ENCODE measurements at places on chromosomes 2 and 18. TPM values are rescaled to one million over a fixed set of nuclear protein-coding genes. Genes with fewer than 3 reads are reported as not detected.
A peak's percentile ranks its signal among the peaks of the same experiment; 100 is the strongest.

- no peak for DNase-seq
Measured at GRCh38 chr18:75392226-75392578, 35.3 kb downstream of the SMIM21 start.

GRCh38 chr2:24343225-24343882 is 17.0 kb downstream of the ITSN2 start:
- DNase-seq, result no peak

DNA sequence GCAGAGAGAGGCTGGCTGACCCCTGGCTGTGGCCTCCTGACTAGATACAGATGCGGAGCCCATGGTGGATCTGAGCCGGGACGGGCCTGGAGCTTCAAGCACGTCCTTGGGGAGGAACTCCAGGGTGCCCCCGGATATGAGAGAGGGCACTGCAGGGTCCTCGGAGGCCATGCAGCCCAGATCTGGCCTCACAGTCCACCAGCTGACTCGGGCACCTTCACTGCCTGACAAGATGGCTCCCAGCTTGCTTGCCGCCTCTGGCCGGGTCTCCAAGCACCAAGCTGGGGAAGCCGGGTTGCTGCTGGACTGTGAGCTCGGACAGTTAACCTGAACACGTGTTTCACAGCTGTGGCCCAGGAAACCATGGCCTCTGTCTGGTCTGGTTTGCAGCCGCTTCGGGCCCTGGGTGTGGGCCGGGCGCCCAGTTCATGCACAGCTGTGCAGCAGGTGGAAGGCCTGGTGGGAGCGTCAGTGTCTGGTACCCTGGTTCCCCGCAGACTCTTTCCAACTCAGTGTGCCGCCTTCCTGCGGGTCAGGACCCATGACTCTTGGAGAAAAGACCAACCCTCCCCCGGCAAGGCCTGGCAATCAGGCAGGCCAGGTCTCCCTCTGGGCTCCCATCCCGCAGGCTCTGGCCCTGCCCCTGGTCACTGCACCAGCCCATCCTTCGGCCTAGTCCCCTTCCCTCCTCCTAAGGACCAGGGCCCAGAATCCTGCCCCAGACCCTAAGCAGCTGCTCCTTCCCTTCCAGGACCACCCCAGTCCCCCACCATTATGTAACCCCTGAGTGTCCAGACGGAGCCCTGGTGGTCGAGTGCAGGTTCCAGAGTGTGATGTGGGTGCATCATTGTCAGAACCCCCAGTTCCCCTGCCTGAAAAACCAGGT is 74.6 kb upstream of the OTOS start:
- peak; percentile 80 for DNase-seq

DNA sequence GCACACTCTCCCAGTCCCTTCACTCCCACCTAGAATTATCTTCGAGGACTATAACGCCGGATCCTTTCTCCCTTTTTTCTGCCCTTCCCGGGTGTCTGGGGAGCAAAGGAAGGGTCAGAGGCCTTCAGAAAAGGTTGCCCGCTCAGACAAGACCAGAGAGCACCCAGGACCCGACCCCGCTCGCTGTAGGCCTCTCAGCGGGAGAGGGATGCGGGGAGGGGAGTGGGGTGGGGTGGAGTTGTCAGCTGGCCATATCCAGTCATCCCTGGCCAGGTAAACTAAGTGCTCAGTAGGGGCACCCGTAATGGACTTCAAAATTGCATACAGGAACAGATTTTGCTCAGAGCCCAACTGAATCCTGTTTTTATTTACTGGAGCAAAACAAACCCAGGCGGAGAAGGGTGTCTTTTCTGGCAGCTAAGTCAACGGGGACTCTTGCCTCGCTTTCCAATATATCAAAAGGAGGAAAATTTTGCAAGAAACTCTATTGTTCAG is 65.0 kb downstream of the NOL4 start:
- DNase-seq, result no peak

DNA sequence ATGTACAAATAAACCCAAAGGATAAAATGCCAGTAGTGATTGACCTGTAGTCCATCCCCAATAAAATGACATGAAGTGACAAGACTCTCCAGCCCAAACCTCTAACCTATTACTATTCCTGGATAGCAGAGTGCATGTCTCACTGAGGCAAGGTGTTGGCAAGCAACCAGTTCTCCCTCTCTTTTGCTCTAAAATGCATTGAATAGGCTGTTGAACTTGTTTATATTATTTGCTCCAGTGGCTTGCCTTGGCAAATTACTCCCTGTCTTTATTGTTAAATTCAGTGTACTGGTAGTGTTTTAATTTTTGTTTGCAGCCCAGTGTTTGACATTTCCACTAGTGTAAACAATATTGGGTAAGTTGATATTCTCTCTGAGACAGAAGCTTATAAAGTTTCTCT is 70.5 kb downstream of the CSRNP3 start:
- DNase-seq, result no peak

DNA sequence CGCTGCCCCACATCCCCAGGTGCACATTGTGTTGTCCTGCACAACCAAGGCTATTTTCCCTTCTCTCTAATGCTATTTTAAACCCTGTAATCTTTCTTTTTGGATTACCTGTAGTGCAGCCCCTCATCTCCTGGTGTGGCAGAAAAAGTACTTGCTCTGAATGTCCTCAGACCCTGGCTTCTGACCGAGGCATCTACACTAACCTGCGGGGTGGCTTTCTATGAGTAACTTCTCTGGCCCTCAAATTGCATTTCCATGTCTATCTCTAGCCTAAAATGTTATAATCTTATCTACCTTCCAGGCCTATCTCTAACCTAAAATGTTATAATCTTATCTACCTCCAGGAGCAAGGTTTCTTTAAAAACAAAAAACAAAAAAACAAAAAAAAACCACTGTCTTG is 18.2 kb upstream of the SP5 start:
- no peak for DNase-seq

DNA sequence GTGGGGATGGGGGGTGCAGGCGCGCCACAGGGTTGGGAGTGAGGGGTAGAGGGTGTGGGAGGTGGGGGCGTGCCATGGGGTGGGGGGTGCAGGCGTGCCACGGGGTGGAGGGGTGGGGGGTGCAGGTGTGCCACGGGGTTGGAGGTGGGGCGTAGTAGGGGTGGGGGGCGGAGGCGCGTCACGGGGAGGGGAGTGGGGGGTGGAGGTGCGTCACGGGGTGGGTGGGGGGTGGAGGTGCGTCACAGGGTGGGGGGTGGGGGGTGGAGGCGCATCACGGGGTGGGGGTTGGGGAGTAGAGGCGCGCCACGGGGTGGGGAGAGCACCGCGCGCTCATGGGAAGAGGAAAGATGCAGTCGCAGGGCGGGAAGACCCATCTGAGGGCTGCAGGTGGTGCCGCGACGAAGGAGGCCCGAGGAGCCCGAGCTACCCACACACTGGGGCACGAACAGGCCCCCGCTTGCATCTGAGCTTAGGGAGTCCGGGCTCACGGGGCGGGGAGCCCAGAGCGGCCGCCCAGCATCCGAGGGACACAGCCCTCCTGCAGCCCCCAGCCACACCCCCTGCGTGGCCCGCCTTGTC is 37.5 kb downstream of the SNED1 start:
- peak; percentile 12 for DNase-seq

GRCh38 chr2:68292108-68292710 is 27.5 kb downstream of the CNRIP1 start:
- peak; percentile 22 for DNase-seq

DNA sequence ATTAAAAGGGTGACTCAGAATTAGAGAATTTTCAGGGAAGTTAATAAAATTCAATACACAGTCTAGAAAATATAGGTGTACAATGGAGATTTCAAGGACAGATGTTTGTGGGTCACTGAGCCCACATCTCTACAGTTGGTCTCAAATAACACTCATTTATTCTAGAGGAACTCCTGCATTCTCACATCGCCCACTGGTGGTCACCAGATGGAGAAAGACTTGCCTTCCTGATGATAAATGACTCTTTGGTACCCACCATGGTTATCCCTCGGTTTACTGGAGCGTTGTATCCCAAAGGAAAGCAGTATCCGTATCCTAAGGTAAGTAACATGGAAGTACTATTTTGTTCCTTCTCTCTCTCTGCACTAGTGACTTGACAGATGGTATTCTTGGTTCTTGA is 1297.1 kb downstream of the DPP10 start:
- DNase-seq, result no peak

- no peak for DNase-seq
Measured at GRCh38 chr18:35856178-35856577, 116.3 kb upstream of the RMP24 start.

DNA sequence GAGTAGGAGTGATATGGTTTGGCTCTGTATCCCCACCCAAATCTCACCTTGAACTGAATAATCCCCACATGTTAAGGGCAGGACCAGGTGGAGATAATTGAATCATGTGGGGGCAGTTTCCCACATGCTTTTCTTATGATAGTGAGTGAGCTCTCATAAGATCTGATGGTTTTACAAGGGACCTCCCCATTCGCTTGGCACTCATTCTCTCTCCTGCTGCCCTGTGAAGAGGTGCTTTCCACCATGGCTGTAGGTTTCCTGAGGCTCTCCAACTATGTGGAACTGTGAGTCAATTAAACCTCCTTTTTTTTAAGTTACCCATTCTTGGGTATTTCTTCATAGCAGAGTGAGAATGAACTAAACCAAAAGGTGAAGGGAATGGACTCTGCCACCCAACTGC is 207.5 kb downstream of the LOXHD1 start:
- no peak for DNase-seq

DNA sequence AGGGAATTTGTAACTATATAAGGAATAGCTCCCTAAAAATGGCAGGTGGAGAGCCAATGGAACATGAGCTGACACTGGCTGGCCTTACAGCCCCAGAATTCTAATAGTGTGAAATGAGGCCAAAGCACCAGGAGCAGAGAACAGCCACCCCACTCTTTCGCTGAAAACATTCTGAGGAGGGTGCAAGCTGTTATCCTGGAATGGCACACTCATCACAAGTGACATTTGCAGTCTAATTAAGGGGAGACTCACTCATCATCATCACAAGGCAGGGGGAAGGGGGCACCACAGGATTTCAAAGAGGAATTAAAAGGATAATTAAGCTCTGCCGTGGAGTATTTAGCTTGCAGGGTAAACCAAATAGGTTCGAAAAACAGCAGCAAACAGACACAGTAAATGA is 94.3 kb downstream of the EDAR start:
- DNase-seq, result no peak

GRCh38 chr2:216189410-216189809 is 80.3 kb downstream of the XRCC5 start:
- no peak for DNase-seq

DNA sequence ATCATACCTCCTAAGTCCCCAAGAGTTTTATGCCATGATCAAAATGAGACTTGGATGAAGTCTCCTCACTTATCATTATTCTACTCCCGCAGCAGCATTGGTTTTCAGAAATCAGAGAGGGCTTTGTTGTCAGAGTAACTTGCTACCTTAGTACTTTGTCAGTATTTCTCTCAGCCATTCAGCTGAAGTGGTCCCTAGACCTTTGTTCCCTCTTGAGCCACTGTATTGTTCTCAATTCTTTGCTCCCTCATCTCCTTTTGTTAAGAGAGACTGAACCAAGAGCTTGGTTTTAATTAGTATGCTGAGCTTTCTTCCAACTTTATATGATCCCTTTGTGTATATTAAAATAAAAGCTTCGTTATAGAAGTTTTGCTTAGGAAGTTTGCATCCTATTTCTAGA is 133.4 kb downstream of the DOCK10 start:
- DNase-seq, result no peak

GRCh38 chr18:77130229-77131099 is 2.1 kb downstream of the MBP start:
- no peak for DNase-seq

DNA sequence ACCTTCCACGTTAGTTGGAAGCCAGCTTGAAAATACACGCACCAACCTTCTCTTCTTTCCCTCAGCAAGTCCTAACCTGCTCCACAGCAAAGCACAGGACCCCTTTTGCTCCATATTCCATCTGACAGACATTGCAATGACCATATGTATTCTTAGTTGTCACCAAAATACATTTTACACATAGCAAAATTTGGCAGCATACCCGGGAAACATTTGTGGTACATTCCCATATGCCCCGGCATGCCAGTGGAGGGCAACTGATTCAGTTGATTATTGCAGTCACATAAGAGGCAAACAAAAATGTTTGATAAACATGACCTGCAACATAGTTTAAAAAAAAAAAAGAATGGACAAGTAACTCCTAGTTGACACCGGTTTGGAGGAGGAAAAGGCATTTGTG is 202.1 kb upstream of the UBE2E3 start:
- DNase-seq, result no peak

DNA sequence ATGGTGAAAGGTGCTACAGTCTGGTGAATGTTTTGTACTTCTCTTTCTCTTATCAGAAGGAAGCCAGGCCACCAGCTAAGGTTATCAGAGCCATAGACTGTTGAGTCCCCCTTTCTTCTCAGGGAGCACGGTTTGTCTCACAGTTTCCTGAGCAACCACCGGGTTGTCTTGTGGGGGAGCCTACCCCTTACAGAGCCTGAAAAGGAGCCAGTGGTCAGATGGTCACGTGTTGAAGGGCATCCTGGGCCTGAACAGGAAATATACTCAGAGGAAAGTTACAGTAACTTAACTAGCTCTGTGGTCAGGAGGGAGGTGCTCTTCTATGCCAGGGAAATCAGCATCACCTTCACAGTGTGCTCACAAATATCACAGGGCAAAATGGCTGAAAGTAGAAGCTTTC is 11.6 kb downstream of the CD28 start:
- no peak for DNase-seq

GRCh38 chr2:113060396-113060795 is 1.4 kb downstream of the IL36RN start:
- no peak for DNase-seq

GRCh38 chr18:6624271-6624660 is 105.2 kb upstream of the ARHGAP28 start:
- DNase-seq, result no peak

DNA sequence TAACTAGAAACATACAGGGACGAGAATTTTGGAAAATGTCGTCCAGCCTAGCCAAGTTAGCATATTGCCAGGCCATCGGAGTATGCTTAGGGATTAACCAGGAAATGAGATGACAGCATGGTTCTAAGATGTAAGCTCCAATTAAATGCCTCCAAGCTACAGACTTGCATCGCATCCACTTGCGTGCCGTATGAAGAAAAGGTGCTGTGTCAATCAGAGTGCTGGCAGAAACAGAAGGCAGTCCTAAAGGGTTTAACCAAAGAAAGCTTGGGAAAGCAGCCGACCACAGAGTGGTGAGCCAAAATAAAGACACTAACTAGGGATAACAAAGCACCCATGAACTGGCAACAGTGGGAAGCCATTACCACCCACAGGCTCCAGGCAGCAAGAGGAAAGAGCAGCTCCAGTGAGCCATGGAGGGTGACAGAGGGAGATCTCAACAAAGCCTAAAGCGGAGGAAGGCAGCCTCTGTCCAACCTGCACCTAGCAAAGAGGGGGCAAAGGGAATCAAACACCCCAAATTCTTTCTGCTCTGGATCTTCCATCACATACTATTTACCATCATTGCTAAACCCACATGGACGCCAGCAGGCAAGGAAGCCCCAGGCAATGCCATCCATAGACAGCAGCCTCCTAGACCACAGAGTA is 27.6 kb upstream of the SOCS6 start:
- DNase-seq, result no peak

The ADRA2B gene
- total RNA-seq, result 5.2 TPM

The ALLC gene
- total RNA-seq, result not detected

The PRKAG3 gene
- 19.7 TPM for total RNA-seq

The ADCYAP1 gene
- total RNA-seq, result 3.7 TPM

The NEMP2 gene
- total RNA-seq, result 6.4 TPM

The DSC3 gene
- total RNA-seq, result 67.4 TPM

The FNDC4 gene
- 9.5 TPM for total RNA-seq

The MYO7B gene
- total RNA-seq, result 1.5 TPM

The NYAP2 gene
- 0.10 TPM for total RNA-seq

The TFPI gene
- total RNA-seq, result 52.1 TPM
